A549 treated with CpdA at 1 μM for 4 hours (cell line): ENCODE measurements at places on chromosomes 6 and 20. TPM values are rescaled to one million over a fixed set of nuclear protein-coding genes. Genes with fewer than 3 reads are reported as not detected.

Gene AGER
- 1.2 to 2.3 TPM (median 1.7 TPM) in 5 replicates for total RNA-seq

Gene DYNLT2
- total RNA-seq, result 0.47 to 0.78 TPM (median 0.55 TPM) in 5 replicates

Gene FGD2
- total RNA-seq, result not detected in 5 replicates

Gene BCKDHB
- total RNA-seq, result 4.8 to 9.2 TPM (median 5.5 TPM) in 5 replicates

Gene PSORS1C1
- 3.3 to 6.4 TPM (median 4.2 TPM) in 5 replicates for total RNA-seq

Gene RREB1
- 7.0 to 9.0 TPM (median 7.4 TPM) in 5 replicates for total RNA-seq

Gene TNFRSF6B
- 0.47 to 1.2 TPM (median 0.85 TPM) in 5 replicates for total RNA-seq

Gene FOXQ1
- 1.8 to 4.8 TPM (median 4.0 TPM) in 5 replicates for total RNA-seq

Gene RNF39
- total RNA-seq, result 0.03 TPM in 1 of 5 replicates, not detected in the others

Gene HTR1E
- total RNA-seq, result not detected in 5 replicates

Gene PPP1R3G
- 0.96 to 1.6 TPM (median 1.2 TPM) in 5 replicates for total RNA-seq

Gene KCNK17
- total RNA-seq, result not detected in 5 replicates

Gene IL17F
- not detected in 5 replicates for total RNA-seq

Gene MYL9
- total RNA-seq, result 13.3 to 24.3 TPM (median 19.1 TPM) in 5 replicates

Gene ETV7
- 0.10 to 0.33 TPM (median 0.14 TPM) in 4 of 5 replicates, not detected in the other for total RNA-seq

Gene COL10A1
- total RNA-seq, result 0.02 TPM in 1 of 5 replicates, not detected in the others

Gene PAX1
- 0.09 TPM in 1 of 5 replicates, not detected in the others for total RNA-seq

Gene COL21A1
- total RNA-seq, result 0.53 to 0.99 TPM (median 0.79 TPM) in 5 replicates

Gene ZNF76
- 8.6 to 12.3 TPM (median 8.9 TPM) in 5 replicates for total RNA-seq

Gene SCUBE3
- total RNA-seq, result 0.05 to 0.12 TPM (median 0.07 TPM) in 5 replicates

Gene WTAP
- 65.4 to 77.4 TPM (median 69.7 TPM) in 5 replicates for total RNA-seq

Gene SSTR4
- total RNA-seq, result not detected in 5 replicates
